Spinal cord (tissue), 10 donors: ENCODE measurements at places on chromosomes 12 and 14. TPM values are rescaled to one million over a fixed set of nuclear protein-coding genes. Genes with fewer than 3 reads are reported as not detected.

- H3K27ac ChIP-seq: no peak overlapping the region
- no peaks in the 10 kb centered on the region for H3K4me1 ChIP-seq
- H3K27me3 ChIP-seq: no peaks in the 10 kb centered on the region
- DNase-seq: no peak
- no peak overlapping the region for H3K4me3 ChIP-seq
These were observed 75.6 kb downstream of the CEP83 start for GRCh38 chr12:94384030-94384429.

- no peak for DNase-seq
- no peak overlapping the region for H3K27ac ChIP-seq
- no peaks in the 10 kb centered on the region for H3K36me3 ChIP-seq
- H3K27me3 ChIP-seq: no peaks in the 10 kb centered on the region
- no peaks in the 10 kb centered on the region for H3K4me1 ChIP-seq
These were observed 4.7 kb downstream of the ANHX start for GRCh38 chr12:133231001-133231400.

- no peak overlapping the region for H3K4me3 ChIP-seq
- no peaks in the 10 kb centered on the region for H3K36me3 ChIP-seq
- H3K27ac ChIP-seq: no peak overlapping the region
- no peak for DNase-seq
- H3K27me3 ChIP-seq: no peaks in the 10 kb centered on the region
- H3K4me1 ChIP-seq: no peaks in the 10 kb centered on the region
These were observed 50.0 kb downstream of the SOCS2 start for GRCh38 chr12:93622485-93622884.

GRCh38 chr14:53167602-53168328 lies 14.6 kb upstream of the DDHD1 start:
- no peak overlapping the region for H3K4me3 ChIP-seq
- no peak for DNase-seq
- H3K4me1 ChIP-seq: no peaks in the 10 kb centered on the region
- no peak overlapping the region for H3K27ac ChIP-seq
- H3K36me3 ChIP-seq: no peaks in the 10 kb centered on the region

- no peaks in the 10 kb centered on the region for H3K27me3 ChIP-seq
- DNase-seq: no peak
These were observed 129.9 kb upstream of the FRMD6 start for GRCh38 chr14:51521764-51522163.

GRCh38 chr12:50842637-50843493 lies at the start of gene TMPRSS12:
TSS of gene TMPRSS12 (plus strand) at chr12:50842926. CDS start at chr12:50842965, 39 bp downstream.
- H3K36me3 ChIP-seq: no peaks in the 10 kb centered on the region
- H3K27ac ChIP-seq: no peak within 1 kb of the TSS
- H3K4me1 ChIP-seq: peaks cover 7% of the 10 kb centered on the region
- peaks cover 3% of the 10 kb centered on the region for H3K27me3 ChIP-seq
- peak within 1 kb of the TSS; percentile 37 for H3K4me3 ChIP-seq
- DNase-seq: peak; percentile 23

DNA sequence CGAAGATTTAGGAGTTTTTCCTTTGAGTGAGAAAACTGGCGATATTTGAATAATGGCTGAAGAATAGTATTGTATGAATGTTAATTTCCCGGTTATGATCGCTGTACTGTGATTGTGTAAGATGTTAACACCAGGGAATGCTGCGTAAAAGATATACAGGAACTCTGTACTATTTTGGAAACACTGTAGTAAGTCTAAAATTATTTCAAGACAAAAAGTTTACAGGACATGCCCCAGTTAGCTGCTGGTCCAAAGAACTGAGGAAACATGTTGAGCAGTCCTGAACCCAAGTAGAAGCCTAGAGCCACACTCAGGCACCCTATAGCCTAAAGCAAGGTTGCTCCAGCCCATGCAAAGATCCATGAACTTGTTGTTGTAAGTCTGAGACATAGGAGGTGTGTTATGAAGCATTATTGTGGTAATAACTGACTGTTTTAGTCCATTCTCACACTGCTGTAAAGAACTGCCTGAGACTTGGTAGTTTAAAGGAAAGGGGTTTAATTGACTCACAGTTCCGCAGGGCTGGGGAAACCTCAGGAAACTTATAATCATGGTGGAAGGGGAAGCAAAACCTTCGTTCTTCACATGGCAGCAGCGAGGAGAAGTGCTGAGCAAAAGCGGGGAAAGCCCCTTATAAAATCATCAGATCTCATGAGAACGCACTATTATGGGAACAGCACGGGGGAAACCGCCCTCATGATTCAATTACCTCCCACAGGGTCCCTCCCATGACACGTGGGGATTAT lies 99.8 kb upstream of the RESF1 start:
- no peaks in the 10 kb centered on the region for H3K4me1 ChIP-seq
- DNase-seq: no peak
- no peaks in the 10 kb centered on the region for H3K36me3 ChIP-seq
- H3K27me3 ChIP-seq: no peaks in the 10 kb centered on the region
- no peak overlapping the region for H3K4me3 ChIP-seq

The COX6A1 gene
- total RNA-seq: 395 TPM

DNA sequence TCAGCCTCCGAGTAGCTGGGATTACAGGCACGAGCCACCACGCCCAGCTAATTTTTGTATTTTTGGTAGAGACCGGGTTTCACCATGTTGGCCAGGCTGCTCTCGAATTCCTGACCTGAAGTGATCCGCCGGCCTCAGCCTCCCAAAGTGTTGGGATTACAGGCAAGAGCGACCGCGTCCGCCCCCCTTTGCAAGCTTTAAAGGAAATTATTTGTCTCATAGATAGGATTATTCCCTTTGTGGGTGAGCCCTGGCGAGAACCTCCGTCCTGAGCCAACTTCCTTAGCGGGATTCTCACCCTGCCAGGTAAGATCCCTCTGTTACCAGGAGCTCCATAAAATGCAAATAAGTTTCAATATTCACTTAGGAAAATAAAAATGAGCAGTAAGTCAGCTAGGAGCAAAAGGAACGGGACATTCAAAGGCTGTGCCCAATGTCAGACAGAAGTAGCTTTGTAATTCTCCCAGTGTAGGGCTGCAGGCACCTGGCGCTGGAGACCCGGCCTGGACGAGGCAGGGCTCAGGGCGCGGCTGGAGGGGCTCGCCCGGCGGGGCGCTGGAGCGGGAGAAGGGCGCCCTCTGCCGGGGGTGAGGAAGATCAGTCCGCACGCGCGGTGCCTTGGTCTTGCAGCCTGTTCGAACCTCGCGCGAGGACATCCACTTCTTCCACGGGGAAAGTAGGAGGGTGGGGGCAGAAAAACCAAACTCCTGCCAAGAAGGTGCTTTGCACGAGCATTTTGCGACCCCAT lies 47.2 kb upstream of the PLXNC1 start:
- H3K4me1 ChIP-seq: peaks cover 18% of the 10 kb centered on the region
- peak; percentile 66 for DNase-seq
- no peaks in the 10 kb centered on the region for H3K27me3 ChIP-seq
- H3K36me3 ChIP-seq: no peaks in the 10 kb centered on the region

GRCh38 chr14:105042813-105043212 lies 21.9 kb upstream of the CDCA4 start:
- DNase-seq: no peak
- H3K4me1 ChIP-seq: peaks cover 9% of the 10 kb centered on the region

DNA sequence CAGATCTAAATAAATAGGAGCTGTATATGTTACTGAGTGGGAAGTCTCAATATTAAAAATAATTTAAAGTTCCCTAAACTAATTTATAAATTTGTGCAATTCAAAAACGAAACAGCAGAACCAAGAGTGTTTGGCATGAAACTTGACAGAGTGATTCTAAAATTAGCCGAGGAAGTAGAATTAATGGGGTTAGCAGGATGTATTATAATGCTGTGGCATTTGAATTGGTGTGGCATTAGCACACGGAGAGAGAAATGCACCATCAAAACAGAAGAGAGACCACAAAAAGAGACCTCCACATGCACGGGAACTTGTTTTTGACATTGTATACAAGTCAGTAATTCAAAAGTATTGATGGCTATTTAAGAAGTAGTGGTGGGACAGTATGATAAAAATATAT lies 366.0 kb upstream of the RGS6 start:
- H3K27ac ChIP-seq: no peak overlapping the region
- no peaks in the 10 kb centered on the region for H3K4me1 ChIP-seq
- DNase-seq: no peak
- no peak overlapping the region for H3K4me3 ChIP-seq
- no peaks in the 10 kb centered on the region for H3K36me3 ChIP-seq
- H3K27me3 ChIP-seq: no peaks in the 10 kb centered on the region

The CREBL2 gene
- 32.2 TPM for total RNA-seq
